Omental fat pad (tissue), 4 donors: ENCODE measurements at places on chromosomes 2 and 18. TPM values are rescaled to one million over a fixed set of nuclear protein-coding genes. Genes with fewer than 3 reads are reported as not detected.

DNA sequence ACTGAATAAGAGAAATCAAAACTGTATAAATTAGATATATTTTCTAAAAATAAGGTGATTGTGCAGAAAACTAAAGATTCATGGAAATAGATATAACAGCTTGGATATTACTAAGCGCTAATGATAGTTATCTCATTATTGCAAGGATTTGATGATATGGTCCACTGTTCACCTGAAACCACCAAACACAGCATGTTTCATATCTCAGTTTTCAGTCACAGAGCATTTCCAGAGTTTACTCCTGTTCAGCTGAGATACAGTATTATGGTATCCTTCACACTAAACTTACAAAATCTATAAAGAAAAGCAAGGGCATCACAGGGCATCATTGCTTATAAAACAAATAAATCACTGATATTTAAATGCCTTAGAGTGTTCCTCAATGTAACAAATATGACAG, 591.6 kb downstream of the ERBB4 start:
- no peak for DNase-seq

SLC40A1 gene
- total RNA-seq: 227 TPM

HOXD8 gene
- total RNA-seq: 7.2 TPM

BOLL gene
- total RNA-seq: not detected

CARF gene
- total RNA-seq: 13.1 TPM

ANKRD30BL gene
- not detected for total RNA-seq

DNA sequence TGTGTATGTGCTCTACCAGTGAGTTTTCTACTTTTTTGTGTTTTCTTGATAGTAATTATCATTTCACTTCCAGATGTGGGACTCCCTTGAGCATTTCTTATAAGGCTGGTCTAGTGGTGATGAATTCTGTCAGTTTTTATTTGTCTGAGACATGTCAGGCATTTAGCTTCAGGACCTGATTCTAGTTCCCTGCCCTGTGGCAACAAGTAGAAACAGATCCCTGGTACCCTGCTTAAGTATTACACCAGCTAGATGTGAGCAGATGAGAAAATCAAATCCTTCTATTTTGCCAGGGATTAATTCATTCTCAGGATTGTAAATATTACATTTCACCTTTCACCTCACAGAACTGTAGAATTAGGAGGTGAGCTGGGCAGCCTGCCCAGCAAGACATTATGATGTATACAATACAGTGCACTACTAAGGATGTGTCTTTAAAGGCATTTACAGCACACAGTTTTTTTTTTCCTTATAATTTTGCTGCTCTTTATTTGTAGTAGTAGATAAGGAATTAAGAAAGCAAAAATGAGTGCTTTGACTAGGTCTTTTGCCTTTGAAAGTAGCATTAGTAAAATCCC, 35.1 kb downstream of the GALM start:
- no peak for DNase-seq

GRCh38 chr2:68726608-68727367, 7.8 kb upstream of the ARHGAP25 start:
- no peak for DNase-seq

KIDINS220 gene
- 66.1 TPM for total RNA-seq

DNA sequence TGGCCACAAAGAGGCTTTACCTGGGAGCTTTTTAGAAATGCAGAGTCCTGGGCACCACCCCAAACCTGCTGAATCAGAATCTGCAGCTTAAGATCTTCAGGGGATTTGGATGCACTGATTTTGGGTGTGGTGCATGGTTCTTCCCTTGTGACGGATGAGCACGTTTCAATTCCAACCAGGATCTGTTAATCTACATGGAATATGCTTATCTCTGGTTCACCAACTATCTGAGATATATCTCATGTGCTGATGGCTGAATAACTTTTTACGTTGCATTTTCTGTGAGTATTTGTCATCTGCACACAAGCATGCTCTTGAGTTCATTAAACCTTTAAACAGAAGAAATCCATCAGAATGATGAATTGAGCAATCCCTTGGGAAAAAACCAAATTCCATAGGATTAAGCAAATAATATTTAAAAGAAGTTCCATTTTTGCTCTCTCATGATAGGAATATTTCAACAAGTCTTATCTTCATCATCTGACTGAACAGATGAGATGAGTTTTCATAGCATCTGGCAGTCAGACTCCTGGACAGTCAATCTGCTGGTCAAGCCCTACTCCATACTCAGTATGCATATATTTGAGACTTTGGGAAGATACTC, 120.6 kb downstream of the PLB1 start:
- no peak for DNase-seq

ERBB4 gene
- 7.7 TPM for total RNA-seq

- DNase-seq: no peak
Observed at GRCh38 chr2:119533560-119533959, 9.3 kb upstream of the SCTR start.

- DNase-seq: no peak
Observed at GRCh38 chr2:170578606-170579005, 136.5 kb upstream of the SP5 start.

DNA sequence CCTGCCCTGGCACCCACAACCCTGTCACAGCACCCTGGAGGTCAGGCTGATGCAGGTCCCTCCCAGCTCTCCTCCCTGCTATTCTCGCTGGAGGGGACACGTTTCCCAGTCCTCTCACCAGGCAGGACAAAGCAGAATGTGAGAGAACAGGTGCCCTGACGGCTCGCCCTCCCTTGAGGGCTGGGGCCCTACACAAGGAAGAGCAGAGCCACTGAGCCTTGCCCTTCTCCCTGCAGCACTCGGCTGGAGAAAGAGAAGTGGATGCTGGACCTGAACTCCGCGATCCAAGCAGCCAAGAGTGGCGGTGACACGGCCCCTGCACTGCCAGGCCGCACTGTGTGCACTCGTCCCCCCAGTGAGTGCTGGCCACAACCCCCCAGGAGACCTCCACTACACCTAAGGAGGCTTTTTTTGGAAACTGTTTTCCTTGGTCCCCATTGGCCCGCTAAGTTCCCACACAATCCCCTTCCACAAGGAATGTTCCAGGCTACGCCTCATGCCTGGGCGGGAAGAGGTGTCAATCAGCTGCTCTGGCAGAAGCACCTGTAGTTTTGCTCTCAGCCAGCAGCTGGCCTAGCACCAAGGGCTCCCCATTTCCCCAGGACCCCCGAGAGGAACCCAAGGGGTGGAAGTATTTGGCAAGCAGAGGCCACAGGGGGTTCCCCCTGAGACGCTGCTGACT, 17.4 kb downstream of the STK25 start:
- no peak for DNase-seq

DNA sequence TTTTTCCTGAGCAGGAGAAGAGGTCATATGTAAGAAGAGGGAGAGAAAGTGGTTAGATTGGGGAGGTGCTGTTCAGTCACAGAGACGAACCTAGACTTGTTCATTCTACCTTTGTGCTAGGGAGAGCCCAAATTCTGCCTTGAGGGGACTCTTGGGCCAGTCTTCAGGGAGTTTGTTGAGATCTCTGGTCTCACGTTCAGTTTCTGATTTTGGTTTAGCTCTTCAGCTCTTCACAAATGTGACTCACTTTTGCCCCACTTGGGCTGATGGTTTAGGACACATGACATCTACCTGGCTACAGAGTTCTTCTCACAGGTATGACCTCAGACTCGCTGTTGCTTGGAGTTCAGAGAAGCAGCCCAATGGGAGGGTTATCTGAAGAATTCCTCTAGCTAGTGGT, 49.2 kb upstream of the DARS1 start:
- DNase-seq: no peak

GRCh38 chr2:230765611-230766300, 53.1 kb downstream of the CAB39 start:
- DNase-seq: no peak
